Mesothelial cell of epicardium (in vitro differentiated cells): ENCODE measurements at places on chromosomes 2 and 18.

DNA sequence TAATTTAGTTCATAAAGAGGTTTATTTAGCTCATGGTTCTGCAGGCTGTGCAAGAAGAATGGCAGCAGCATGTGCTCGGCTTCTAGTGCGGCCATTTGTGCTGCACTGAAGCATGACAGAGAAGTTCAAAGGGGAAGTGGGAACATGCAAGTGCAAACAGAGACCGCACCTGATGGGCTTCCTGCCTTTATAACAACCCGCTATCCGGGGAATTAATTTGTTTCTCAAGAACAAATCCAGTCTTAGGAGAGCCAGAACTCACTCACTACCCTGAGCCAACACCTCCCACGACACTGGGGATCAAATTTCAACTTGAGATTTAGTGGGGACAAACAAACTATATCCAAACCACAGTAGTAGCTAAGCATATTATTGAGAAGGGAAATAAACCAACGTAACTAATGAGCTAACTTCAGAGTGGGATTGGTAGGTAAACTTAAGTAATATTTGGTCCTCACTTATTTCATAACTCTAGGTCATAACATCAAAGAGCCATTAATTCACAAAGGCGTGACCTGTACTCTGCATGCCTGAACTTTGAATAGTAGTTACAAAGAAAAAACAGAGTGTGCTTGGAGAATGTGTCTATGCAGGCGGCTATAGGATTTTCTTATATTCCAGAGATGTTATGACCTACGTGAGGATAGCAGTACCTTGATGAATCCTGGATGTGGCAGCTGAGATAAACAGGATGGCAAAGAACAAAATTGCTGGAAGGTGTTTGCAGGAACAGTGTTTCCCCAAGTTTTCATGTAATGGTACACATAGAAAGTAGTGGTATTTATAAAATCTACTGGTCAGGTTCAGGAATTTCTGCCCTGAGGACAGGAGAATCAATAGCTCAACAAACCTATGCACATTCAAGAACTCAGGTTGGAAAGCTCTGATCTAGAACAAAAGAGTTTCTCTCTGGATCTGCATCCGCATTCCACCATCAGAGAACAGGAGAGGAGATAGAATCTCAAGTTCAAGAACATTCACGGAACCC, 845.9 kb upstream of the ID2 start:
- no peak for DNase-seq

DNA sequence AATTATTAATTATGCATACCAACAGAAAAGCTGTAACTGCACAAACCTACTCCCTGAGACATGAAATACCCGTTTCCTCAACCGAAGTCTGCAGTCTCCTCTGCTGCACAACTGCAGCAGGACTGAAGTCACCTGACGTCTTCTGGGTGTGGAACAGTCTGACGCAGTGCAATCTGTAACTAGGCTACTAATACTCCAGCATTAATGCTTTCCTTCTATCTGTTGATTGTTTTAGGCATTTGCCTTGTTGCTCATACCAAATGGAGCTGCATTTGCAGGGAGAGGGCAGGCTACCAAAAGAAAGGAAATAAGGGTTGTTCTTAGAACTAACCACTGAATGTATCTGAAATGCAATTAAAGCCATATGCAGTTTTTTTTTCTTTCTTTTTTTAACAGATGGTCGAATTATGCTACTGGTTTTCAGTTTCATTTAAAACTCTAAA, 40.1 kb downstream of the RTN4 start:
- no peak for DNase-seq

DNA sequence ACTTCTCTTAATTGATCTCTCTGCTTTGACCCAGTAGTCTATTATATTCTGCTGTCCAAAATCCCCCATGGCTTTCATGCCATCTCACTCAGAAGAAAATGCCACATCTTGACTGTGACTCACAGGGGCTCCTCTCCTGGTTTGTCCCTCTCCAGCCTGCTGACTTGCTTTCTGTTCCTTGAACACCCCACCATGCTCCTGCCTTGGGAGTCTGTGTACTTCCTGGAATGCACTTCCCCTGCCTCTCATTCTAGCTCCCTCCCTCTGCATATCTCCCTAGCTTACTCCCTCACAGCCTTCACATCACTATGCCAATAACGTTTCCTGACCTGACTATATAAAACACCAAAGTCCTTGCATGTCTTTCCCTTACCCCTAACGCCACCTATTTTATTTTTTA, 167.2 kb downstream of the TRIB2 start:
- no peak for DNase-seq

DNA sequence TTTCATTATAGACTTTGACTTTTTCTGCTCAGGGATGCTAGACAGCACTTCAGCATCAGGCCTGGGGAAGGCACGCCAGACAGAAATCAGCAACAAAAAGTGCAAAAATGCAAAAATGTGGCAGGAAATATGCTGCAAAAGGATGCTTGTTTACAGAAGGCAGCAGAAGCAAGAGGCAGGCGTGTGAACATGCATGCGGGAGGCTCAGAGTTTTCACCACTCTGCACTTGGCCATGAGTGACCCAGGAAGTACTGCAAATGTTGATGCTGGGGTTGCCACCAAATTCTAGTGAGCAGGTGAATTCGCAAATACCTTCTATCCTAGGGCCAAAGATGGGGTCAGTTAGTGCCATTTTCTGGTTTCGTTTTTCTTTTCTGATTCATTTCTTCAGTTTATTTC, 55.5 kb upstream of the ALKAL2 start:
- no peak for DNase-seq

DNA sequence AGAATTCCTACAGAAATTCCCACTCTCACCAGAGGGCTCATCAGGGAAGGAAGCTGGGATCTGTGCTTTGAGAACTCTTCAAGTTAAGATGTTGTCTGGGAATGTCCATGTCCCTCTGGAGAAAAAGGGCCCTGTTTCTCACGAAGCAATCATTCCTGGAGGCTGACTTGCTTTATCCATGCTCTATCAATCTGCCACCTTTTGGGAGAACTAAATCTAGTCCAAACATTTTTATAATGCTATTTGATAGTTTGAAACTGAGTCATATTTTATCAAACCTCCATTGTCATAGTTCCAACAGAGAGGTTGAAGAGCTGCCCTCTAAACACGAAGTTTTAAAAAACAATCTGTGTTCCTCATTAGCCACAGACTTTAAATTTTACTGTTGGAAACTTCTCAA, 219.2 kb downstream of the MTX2 start:
- no peak for DNase-seq

- DNase-seq: no peak
Observed at GRCh38 chr18:47390410-47391024, 139.1 kb upstream of the SKOR2 start.

- DNase-seq: no peak
Observed at GRCh38 chr18:59303656-59304195, 14.7 kb downstream of the CPLX4 start.

DNA sequence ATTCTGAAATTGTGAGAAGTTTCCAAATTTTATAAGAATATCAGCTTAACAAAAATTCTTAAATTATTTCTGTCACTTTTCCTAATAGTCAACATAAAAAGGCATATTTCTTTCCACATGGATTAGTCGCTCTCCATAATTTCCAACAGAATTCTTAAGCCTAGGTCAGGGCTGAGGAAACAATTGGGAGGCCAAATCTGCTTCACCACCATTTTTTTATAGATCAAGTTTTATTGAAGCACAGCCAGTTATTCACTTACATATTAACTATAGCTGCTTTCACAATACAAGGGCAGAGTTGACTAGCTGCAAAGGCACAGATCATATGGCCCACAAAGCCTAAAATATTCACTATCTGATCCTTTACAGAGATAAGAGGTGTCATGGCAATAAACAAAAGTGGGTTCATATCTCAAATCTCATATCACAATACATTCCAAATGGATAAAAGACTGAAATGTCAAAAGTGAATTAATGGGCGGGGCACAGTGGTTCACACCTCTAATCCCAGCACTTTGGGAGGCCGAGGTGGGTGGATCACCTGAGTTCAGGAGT, 18.7 kb downstream of the MEMO1 start:
- DNase-seq: no peak

- no peak for DNase-seq
Observed at GRCh38 chr18:21868770-21869169, 128.2 kb downstream of the MIB1 start.

GRCh38 chr2:145007093-145007959, 487.4 kb upstream of the ZEB2 start:
- no peak for DNase-seq

GRCh38 chr2:20391951-20392699, 41.5 kb upstream of the PUM2 start:
- DNase-seq: no peak

- DNase-seq: no peak
Observed at GRCh38 chr18:14221689-14222088, 89.5 kb upstream of the ZNF519 start.

GRCh38 chr2:68366083-68366560, 1.0 kb downstream of the PLEK start:
- DNase-seq: no peak

- no peak for DNase-seq
Observed at GRCh38 chr2:172870396-172870795, 134.8 kb downstream of the RAPGEF4 start.

DNA sequence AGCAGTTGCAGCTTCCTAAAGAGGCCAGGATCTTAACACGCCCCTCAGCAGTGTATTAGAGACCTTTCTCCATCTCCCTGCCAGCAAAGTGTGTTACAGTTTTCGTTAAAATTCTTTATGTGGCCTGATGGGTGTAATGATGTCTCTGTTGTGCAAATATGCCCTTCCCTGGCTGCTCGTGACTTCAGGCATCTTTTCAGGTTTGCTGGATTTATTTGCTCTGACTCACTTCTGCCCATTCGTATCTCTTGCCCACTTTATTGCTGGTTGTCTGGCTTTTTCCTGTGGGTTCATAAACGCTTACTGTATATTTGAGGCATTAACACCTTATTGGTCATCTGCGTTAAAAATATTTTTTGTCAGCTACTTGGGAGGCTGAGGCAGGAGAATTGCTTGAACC, 134.5 kb downstream of the ASB1 start:
- no peak for DNase-seq

DNA sequence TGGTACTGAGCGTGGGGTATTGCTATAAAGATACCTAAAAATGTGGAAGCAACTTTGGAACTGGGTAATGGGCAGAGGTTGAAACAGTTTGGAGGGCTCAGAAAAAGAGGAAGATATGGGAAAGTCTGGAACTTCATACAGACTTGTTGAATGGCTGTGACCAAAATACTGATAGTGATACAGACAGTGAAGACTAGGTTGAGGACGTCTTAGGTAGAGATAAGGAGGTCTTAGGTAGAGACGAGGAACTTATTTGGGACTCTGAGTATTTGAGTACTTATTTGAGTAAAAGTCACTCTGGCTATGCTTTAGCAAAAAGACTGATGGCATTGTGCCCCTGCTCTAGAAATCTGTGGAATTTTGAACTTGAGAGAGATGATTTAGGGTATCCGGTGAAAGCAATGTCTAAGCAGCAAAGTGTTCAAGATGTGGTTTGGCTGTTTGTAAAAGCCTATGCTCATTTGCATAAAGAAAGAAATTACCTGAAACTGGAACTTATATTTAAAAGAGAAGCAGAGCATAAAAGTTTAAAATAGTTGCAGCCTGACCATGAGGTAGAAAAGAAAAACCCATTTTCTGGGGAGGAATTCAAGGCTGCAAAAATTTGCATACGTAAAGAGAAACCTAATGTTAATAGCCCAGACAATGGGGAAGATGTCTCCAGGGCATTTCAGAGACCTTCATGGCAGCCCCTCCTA, 219.6 kb downstream of the PDE1A start:
- no peak for DNase-seq

DNA sequence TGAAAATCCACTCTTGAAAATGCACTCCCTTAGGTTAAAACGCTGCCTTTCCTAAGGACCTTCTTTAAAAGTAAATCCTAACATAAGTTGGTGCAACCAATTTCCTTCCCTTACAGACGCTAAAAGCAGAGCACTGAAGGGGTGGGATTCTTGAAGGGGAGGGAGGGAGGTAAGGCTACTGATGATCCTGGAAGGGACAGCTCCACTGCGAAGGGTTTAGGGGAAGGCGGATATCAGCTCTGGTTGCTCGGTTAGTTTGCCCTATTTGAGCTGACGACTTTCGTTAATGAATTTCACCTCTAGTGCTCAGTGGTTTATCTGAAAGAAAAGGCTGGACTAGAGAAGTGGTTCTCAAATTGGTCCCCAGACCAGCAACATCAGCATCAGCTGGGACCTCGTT, 49.7 kb upstream of the SIGLEC15 start:
- DNase-seq: no peak

DNA sequence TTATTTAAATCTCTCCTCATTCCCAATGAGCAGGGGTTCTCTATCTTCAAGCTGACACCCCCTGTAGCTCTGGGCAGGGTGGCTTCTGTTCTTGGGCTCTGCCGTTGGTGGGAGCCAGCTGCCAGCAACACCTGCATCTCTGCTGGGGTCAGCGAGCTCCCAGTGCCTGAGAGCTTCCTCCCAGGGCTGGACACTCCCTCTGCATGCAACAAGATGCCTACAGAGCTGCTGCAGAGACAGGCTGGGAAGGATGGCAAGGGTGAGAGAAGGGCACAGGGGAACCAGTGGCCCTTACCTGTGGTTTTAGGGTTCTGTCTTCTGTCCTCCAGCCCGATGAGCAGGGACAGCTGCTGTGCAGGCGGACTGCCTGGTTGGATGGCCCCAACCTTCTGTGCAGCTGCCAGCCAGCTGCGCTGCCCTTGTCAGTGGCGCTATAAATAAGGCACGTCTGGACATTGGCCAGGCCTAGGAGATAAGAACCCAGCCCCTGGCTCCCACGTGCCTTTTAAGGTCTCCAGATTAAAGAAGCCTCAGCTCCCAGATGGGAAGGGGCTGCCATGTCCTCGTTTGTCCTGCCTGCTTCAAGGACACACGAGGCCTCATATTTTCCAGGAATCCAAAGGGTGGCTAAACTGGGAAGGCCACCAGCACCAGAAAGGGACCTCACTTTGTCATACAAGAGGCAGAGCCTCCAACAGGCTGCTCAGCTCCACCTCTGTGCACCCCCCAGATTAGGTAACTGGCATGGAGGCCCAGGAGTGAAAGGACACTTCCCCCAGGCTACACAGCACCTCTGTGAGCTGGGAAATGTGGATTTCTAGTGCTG, 39.5 kb upstream of the FHL2 start:
- no peak for DNase-seq

GRCh38 chr2:241843321-241844065, 15.2 kb downstream of the PDCD1 start:
- no peak for DNase-seq

DNA sequence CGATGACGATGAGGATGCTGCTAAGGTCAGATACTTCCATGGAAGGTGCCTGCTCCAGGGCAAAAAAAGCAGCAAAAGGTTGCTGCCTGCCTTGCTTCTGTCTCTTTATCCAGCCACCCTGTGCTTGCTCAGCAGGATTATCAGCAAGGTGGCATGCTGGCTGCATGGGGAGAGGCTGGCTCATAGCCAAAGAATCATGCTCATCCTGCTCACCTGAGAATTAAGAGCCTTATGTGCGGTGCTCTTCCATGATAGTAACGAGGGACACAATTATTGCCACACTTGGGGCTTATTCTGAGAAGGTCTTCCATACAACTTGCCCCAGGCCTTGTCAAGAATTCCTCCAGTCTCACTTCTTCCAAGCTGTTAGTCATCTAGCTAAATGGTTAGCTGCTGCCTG, 60.4 kb upstream of the SEC11C start:
- no peak for DNase-seq

- peak; percentile 18 for DNase-seq
Observed at GRCh38 chr2:240998995-240999791, 775 bp downstream of the SNED1 start.

- no peak for DNase-seq
Observed at GRCh38 chr2:86426271-86426670, 14.9 kb upstream of the KDM3A start.
